Activated T-cell treated with anti-CD3 and anti-CD28 coated beads for 1 hour (primary cell): ENCODE measurements at places on chromosomes 5 and 9.

DNA sequence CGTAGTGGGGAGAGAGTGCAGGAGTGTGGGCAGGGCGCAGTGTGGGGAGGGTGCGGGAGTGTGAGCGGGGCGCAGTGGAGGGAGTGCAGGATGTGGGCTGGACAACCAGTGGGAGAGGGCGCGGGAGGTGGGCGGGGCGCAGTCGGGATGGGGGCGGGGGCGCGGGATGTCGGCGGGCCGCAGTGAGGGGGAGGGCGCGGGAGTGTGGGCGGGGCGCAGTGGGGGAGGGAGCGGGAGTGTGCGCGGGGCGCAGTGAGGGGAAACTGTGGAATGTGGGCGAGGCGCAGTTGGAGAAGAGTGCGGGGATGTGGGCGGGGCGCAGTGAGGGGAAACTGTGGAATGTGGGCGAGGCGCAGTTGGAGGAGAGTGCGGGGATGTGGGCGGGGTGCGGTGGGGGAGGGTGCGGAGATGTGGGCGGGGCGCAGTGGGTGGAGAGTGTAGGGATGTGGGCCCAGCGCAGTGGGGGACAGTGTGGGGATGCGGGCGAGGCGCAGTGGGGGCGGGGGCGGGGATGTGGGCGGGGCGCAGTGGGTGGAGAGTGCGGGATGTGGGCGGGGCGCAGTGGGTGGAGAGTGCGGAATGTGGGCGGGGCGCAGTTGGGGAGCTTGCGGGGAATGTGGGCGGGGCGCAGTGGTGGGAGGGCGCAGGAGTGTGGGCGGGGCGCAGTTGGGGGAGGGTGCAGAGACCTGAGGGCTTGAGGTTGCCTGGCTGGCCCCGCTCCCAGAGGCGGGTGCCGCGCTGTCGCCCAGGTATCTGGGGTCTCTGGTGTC, at the start of gene NXNL2:
TSS of gene NXNL2 (plus strand) at position 723 of the 770 bp plus-strand sequence. CDS start 257 bp downstream, outside the sequence.
- DNase-seq = peak; percentile 49

DNA sequence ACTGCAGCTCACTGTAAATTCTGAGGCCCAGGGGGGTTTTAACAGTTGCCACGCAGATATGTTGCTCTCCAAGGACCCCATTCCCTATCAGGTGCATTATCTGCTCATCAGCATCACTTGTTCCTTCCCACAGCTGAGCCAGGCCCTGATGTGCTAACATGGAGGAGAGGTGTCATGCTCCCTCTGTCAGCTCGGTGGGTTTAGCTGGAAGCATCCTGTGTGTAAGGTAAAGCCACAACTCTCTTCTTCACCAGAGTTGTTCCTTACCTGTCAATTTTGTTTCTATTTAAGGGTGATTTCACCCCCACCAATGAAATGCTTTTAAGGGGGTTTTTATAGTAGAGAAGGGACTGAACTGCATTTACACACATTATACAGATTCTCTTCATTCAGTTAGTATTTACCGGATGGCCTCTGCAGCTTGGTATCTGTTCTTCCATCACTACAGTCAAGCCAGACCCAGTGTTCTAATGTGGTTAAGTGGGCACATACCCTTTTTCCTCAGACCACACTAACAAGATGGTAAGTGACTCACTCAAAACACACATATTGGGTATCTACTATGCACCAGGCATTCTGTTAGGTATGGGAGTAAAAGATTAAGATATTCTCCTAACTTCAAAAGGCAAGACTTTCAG, 205.4 kb downstream of the DCP2 start:
- DNase-seq = no peak

DNA sequence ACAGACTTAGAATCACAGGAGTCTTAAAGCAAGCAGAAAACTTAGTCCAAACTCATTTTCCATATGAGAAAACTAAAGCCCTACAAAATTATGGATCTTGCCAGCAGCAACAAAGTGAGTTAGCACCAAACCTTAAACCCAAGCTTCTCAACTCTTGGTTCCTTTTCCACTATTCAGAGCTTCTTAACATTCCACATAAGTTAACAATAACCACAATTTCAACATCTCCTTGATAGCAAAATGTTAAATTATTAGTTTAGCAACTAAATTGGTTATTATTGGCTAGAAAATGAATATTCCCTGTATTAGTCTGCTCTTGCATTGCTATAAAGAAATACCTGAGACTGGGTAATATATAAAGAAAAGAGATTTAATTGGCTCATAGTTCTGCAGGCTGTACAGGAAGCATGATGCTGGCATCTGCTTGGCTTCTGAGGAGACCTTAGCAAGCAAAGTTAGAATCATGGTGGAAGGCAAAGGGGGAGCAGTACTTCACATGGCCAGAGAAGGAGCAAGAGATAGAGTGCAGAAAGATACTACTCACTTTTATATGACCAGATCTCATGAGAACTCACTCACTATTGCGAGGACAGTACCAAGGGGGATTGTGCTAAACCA, 26.2 kb upstream of the ARSB start:
- no peak for DNase-seq

DNA sequence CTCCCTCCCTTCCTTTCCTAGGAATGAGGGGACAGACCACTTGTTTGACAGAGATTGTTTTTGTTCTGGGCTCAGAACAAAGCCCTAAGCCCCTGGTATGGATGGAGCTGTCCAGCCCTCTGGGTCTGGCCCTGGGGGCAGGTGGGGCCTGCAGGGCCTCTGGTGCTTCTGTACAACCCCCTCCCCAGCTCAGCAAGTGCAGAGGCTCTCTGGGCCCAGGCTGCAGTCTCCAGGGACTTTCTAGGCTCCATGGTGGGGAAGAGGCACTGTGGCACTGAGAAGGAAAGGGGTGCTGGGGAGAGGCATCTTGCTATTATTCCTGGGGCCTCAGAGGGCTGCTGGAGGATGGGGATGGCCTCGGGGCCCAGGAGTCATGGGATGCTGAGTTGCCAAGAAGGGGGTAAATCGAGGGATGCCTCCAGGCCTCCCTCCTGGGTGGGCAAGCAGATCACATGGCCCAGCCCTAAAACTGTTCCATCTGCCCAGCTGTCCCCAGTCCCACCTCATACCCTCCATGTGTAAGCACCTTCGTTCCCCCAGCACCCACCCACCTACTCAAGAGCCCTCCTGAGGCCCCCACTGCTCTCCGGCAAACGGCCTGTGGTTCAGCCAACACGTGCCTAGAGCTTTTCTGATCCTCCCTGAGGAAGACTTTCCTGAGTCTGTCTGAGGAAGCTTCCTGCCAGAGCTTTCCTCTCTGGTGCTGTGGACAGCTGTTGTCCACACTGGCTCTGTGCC, 225.7 kb downstream of the CACNA1B start:
- DNase-seq = no peak

- DNase-seq = no peak
Measured at GRCh38 chr9:10059044-10059443, 553.8 kb downstream of the PTPRD start.

DNA sequence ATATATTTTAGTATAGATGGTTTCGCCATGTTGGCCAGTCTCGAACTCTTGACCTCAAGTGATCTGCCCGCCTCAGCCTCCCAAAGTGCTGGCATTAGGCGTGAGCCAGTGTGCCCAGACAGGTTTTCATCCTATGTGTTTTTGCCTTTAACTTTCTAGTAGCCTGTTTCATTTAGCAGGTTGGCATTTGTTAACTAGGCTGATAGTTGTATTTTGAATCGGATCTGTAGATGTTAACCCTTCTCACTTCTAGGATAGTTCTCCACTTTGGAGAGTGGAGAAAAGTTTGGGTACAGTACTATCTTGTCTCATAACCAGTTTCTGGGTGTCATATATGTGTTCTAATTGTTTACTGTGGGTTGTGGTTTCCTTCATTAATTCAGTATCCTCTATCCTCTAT, 7.3 kb upstream of the FGF18 start:
- DNase-seq = no peak

GRCh38 chr5:39013938-39014337, 60.3 kb downstream of the RICTOR start:
- DNase-seq = no peak

DNA sequence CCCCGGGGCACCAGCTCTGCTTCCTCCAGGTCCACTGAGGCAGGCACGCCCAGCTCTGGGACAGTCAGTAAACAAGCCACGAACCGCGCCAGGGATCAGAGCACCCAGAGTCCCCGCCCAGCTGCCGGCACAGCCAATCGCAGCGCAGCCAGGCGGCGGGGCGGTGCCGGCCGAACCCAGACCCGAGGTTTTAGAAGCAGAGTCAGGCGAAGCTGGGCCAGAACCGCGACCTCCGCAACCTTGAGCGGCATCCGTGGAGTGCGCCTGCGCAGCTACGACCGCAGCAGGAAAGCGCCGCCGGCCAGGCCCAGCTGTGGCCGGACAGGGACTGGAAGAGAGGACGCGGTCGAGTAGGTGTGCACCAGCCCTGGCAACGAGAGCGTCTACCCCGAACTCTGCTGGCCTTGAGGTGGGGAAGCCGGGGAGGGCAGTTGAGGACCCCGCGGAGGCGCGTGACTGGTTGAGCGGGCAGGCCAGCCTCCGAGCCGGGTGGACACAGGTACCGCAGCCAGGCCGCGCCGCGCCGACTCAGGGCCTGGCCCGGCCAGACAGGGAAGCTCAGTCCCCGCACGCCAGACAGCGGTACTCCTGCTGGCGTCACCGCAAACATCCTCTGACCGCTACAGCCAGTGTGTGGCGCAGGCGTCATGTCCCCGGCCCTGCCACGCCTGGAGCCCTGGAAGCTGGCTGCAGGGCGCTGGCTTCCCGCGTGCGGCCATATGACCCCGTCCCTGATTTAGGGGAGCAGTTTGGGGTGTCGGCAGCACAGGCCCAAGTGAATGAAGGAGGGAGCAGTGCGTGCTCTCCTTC, at the start of gene CTSL:
TSS of gene CTSL (plus strand) at position 220 of the 810 bp plus-strand sequence. CDS start 1,485 bp downstream, outside the sequence.
- DNase-seq = peak; percentile 54

- no peak for DNase-seq
Measured at GRCh38 chr5:10056228-10056760, 193.4 kb downstream of the ATPSCKMT start.

DNA sequence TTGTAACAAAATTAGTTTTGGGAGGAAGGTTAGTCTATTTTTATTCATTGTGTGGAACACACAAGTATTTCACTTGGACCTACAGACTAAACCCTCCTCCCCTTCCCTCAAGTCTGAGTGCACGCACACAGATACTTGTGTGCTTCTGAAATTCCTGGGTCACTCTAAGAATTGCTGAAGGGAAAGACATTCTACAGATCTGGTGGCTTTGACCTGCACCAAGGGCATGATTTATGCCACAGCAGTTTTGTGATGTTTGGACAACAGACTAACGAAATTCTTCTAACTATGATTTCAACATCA, 150.5 kb downstream of the ARL15 start:
- DNase-seq = no peak

DNA sequence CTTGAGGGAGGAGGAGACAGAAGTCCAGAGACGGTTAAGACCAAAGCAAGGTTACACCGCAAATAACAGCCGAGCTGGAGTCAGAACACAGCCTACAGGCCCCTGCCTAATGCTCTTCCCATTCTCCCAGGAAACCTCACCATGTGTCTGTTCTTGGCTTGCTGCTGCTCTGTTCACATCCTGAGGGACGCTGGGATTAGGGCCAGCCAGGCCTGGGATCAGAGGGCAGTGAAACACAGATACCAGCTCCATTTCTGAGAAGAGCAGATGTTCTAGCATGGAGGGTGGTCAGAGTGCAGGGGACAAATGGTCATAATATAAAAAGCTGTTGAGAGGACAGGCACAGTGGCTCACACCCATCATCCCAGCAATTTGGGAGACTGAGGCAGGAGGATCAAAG, 124.8 kb upstream of the LARP1 start:
- DNase-seq = no peak

- no peak for DNase-seq
Measured at GRCh38 chr9:95044731-95045508, 272.6 kb downstream of the FANCC start.

DNA sequence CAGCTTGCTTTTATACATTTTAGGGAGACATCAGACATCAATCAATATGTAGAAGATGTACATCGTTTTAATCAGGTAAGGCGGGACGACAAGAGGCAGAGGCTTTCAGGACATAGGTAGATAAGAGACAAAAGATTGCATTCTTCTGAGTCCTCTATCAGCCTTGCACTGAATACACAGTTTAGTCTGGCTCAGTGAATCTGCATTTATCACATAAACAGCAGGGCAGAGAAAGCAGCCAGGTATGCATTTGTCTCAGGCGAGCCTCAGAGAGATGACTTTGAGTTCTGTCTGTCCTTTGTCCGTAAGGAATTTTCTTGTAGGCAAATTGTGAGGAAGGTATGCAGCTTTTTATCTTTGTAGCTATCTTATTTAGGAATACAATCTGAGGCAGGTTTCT, 202.8 kb upstream of the TAS2R1 start:
- no peak for DNase-seq

DNA sequence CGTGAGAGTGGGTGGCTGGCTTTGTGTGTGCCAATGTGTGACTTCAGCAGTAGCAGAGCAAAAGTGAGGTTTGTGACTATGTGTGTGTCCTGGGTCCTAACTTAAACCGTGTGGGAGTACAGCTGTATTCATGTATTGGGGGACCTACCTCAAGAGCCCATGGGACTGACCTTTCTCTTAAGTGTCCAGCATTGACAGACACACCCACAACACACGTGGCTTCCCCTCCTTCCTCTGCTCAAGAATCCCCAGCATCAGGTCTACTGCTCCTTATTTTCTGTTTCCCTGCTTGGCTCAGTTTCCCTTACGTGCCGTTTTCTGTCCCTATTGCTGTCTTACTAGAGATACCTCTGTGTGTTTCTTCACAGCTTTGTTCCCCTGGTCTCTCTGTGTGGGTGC, 616 bp downstream of the IL11RA start:
- no peak for DNase-seq

DNA sequence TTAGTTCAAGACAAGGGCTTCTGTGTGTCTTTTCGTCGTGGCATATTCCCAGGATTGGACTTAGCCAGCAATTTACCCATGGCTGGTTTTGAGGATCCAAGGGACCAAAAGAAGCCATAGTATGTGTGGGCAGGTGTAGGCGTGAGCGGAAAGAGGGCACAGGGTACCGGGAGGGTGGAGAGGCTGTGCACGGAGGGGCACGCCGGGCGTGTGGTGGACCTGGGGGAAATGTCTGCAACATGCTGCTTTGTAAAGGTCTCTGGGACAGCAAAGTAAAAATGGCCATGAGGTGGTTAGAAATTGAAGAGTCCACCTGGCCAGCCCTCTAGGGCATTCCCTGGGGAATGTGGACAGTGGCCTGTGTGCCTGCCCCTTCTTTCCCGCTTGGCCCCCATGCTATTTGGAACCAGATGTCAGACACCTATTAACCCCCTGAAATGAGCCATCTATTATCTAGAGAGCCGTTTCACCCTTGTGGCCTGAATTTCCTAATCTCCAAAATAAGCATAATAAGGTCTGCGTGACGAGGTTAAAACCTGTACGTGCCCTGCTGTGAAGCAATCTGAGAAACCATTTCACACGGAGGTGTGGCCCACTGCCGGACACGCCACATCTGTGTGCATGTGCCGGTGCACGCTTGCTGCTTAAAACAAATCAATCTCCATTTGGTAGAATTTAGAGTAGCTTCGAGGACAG, 5.1 kb downstream of the FLT4 start:
- no peak for DNase-seq

GRCh38 chr9:36550135-36550534, 22.6 kb upstream of the MELK start:
- no peak for DNase-seq

- DNase-seq = no peak
Measured at GRCh38 chr5:58268268-58268667, 191.6 kb downstream of the PLK2 start.

DNA sequence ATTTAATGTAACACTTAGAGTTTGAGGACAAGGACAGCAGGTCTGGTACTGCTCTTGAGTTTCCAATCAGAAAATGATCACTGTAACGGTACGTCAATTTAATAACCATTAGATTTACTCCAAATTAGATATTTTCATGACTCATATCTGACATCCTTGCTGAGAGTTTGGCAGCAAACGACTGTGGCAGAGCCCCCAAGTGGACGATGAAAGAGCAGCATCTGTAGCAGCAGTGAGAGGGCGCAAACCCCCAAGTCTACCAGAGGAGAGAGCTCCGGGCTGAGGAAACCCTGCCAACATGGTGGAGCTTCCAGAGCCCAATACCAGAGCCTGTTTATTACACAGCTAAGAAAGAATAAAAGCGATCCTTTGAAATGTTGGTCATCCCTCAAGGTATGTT, 73.2 kb upstream of the EPB41L4A start:
- no peak for DNase-seq
